ENCODE measurements at places on chromosomes 11 and 22.

DNA sequence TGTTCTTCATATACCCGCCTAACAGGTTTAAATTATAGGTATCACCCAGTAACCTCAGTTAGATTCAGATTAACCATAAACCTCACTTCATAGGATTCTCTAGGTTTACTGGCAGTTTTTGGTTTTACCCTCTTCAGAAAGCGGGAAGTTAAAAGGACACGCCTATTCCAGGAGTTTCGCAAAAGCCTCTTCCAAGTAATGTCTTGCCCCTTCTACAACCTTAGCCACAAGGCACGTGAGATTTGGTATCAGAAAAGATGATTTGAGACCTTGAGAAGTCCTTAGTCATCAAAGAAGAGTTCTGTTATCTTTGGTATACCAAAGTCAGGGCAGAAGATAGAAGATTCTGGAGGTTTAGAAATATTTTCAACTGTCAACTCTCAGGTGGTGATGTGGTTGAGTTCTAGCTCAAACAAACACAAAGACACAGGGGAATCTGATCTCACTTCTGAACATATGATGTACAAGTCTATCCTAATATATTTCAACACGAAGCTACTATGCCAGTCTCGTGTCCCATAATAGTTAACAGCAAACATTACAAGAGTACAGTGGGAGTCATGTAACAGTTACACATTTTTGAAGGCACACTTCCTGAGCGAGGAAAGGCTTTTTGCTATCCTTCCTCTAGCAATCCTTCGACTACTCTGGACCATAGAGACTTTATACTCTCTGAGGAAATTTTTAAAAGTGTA, 103.5 kb downstream of the USP35 start:
- no peak for DNase-seq

DNA sequence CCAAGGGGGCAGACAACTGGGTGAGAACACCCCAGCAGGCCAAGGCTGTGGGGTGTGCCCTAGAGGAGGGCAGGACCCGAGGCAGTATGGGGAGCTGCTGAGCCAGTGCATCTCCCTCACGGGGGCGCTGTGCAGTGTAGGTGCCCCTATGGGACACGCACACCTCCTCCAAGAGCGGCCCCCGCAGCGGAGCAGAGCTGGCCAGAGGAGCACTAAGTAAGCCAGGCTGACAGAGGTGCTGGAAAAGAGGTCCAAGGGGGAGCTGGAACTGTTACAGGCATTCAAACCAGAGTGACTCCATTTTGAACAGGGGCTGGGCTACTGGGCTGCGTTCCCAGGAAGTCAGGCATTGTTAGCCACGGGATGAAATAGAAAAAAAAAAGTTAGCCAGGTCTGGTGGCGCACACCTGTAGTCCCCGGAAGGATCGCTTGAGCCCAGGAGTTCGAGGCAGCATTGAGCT, 41.8 kb downstream of the TST start:
- DNase-seq = peak; percentile 19

GRCh38 chr11:17381156-17381555, 7.3 kb downstream of the KCNJ11 start:
- DNase-seq = no peak

DNA sequence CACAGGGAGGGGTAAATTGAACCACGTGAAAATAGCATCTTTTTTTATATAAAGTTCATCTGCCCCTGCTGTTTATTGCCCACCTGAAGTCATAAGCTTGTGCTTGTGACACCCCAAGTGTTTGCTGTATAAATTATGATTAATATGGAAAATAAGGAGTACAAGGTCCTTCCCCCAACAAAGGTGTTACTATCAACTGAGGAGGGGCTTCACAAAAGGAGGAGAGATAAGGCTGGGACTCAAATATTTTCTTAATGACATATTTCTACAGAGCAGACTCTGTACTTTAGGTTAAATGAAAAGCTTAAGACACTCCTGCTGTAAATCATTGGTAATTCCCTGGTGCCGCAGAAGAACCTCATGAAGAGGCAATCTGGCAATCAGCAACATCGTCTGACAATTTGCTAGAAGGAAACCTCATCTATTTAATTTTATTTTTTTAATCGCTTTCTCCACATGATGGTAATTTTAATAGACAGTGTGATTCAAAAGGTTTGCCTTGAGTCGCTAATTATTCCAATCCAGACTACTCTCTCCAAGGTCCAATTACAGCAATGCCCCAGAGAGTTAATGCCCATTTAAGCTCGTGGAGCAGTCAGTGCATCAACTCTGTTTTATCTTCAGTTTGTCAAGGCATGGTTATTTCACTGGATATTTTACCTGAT, 1432.4 kb downstream of the FAM181B start:
- DNase-seq = no peak

DNA sequence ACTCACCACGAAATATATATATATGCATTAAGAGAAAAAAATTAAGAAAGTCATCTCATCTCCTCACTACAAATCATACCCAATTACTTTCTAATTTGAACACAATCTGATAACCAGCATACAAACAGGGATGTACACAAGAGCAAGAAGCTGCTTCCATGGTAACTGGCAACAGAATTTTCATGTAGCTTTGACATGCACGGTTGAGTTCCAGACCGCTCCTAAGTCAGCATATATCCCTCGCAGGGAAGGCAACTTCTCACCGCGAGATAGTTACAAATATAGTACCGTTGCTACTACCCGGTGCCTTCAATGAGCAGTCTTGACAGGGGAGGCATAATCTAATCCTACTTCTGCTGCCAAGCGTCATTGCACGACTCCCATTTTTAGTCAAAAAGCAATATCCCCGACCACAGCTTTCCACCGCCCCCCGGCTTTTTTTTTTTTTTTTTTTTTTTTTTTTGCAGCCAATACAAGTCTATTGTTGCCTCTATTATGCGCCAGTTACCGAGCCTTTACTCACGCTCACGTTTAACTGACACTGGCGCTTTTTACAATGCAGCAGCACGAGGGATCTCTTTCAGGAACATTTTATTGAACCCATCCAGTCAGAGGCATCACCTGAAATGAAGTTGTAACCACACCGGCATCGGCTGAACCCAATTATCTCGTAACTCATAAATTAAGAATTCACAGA, 2.2 kb downstream of the CADM1 start:
- no peak for DNase-seq

DNA sequence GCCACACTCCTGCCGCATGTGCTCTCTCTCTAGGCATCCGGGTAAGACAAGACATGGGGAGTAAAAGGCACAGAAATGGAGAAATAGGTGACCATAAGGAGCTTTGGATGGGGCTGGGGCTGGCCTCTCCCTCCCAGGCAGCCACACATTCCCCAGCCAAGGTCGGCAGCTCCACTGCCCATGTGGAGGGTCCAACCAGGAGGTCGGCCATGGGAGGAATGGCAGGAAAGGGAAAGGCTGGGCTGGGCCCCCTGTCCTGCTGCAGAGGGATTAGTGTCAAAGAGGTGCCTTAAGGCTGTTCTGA, 460 bp upstream of the MUC5AC start:
- DNase-seq = no peak

DNA sequence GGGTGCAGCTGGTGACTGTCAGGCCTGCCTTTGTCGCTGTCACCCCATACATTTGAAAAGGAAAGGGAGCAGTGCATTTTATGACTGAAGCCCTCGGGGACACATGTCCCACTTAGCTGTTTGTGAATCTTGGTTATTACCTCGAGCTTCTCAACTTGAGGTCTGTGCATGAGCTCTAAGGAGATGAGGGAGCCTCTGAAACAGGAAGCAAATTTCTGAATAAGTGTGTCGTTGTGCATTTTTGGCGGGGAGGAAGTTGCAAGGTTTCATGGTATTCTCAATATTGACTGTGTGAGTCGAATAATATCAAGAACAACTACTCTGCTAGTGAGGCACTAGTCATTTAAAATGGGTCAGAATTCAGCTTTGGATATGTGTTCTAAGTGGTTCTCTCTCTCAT, 149.7 kb upstream of the PLET1 start:
- DNase-seq = no peak

DNA sequence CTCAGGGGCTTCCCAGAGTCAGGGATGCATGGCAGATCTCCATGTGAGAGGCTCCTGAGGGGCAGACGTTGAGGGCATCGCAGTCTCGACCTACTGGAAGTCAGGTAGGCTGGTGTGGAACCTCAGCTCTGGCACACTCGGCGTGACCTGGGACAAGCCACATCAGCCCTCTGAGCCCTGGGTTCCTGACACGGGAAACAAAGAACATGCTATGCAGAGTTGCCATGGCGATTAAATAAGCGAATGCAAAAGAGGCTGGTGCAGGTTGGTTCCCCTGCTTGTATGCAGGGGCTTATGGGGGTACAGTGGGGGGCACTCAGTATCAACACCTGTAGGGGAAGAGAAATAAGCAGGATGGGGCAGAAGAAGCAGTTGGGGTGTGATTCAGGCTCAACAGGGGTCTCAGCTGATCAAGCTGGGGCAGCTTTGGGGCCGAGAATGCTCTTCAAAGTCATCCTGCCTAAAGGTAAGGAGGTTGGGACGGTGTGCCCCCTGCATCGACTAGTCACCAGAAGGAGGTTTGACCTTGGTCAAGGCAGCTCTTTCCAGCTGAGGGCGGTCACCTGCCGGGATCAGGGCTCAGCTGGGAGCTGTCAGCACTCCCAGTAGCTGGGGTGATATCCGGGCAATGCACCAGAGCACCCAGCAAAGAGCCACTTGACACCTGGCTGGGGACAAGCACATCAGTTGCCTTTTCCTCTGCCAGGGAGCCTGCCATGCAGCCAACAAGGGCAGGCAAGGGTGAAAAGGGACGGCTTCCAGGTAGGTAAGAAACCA, 442.7 kb downstream of the MIAT start:
- no peak for DNase-seq

DNA sequence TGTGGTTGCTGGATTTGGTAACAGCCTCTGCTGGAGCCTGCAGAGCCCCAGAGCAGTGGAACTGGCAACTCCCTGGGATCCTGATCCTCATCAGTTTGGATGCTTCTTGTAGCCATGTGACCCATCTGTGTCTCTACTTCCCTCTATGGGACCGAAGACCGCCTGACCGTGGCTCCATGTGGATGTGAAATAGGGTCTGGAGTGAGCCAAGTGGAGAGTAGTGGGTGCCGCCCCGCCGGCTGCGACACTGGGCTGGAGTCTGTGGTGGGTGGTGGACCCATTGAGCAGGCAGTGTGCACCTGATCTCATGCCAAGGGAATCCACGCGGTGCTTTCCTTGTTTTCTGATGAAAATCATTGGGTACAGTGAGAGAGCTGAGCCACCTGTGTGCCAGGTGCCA, 543.2 kb upstream of the B3GAT1 start:
- DNase-seq = no peak

- no peak for DNase-seq
These were observed 1073.3 kb upstream of the RAG2 start for GRCh38 chr11:37671321-37671720.

DNA sequence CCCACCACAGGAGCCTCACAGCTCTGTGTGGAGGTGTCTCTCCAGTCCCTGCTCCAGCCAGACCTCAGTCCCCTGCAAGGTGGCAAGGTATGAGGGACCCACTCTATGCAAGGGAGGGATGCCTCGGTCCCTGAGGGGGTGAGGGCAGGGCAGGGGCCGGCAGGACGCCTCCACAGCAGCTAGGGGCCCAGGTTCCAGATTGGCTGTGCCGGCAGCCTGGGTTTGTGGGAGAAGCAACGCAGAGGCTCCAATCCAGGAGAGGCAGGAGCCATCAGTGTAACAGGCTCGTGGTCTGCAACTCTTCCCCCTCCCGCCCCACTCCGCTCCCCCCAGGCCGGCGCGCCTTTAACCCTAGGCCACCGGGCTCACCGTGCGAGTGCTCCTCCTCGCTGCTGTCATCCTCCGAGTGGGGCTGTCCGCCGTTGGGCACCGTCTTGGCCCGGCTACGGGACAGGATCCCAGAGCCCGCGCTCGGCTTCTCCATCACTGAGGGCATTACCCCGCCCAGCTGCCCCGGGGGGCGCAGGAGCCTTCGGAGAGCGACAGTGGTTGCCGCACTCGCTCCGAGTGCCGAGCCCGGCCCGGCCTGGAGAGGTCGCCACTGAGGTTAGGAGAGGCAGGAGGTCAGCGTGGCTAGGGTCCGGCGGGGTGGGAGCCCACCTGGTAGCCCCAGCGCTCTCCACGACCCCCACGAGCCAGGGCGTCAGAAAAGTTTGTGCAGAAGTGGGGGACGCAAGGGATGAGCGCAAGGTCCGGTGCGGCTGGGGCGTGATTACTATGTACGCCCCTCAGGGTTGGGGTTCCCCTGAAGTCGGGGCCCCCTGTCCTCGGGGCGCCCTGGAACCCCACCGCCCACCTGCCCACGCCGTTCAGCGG, 765 bp downstream of the RCOR2 start:
- no peak for DNase-seq

DNA sequence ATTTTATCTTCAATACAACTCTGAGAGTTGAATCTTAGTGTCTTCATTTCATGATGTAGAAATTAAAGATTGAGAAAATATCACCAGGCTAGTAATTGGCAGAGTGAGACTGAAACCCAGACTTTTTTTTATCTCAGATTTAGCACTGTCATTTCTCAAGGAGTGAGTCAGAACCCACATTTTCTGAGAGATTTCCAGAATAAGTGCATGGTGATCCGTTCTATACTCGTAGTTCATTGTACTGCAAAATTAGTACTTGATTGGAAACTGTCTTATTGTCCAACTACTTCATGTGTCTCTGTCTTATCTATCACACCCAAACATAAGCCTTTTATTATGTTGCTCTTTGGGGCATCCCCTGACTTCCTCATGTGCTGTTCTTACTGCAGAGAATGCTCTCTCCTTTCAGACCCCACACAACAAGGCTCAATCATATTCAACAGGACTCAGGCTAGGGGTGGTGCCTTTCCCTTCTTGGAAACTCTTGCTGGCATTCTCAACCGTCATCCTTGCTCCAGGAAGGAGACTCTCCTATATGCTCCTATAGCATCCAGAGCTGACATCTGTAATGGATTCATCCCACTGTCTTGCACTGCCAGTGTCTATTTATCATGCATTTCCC, 76.7 kb upstream of the BLID start:
- peak; percentile 41 for DNase-seq

- DNase-seq = no peak
These were observed 98.1 kb downstream of the SIK3 start for GRCh38 chr11:117000014-117000737.

- no peak for DNase-seq
These were observed 9.2 kb upstream of the RBM14 start for GRCh38 chr11:66607126-66607834.

DNA sequence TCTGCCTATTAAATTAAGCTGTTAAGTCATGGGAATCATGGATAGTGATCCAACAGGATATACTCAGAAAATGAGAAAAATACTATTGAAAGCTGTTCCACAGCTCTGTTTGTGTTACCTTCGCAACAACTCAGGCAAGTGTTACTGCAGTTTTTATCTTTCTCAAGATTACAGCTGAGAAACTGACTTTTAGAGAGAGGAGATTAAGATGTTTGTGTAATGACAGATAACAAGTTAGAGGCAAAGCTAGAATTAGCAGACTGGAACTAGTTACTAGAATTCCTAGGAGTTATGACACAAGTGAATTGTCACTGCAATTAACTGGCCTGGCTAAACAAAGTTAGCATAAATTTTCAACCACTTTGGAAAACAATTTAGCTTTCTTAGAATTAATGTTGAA, 1.6 kb downstream of the SLN start:
- DNase-seq = no peak

GRCh38 chr11:79265756-79266322, 175.0 kb downstream of the TENM4 start:
- no peak for DNase-seq
